ENCODE measurements at places on chromosomes 7 and 10. TPM values are rescaled to one million over a fixed set of nuclear protein-coding genes. Genes with fewer than 3 reads are reported as not detected.

Gene SVOPL
- not detected for total RNA-seq

Gene PRSS58
- not detected for total RNA-seq

Gene TRIM73
- 0.51 TPM for total RNA-seq

Gene CRTAC1
- total RNA-seq: not detected

Gene BMI1
- total RNA-seq: 41.6 TPM

Gene TAS2R41
- total RNA-seq: not detected

Gene ELN
- 2.1 TPM for total RNA-seq

Gene TMEM176A
- total RNA-seq: 61.1 TPM

Gene MSMB
- total RNA-seq: not detected

Gene NOS3
- 0.50 TPM for total RNA-seq

Gene LIPM
- not detected for total RNA-seq

Gene CRYGN
- 0.50 TPM for total RNA-seq

Gene VPS26A
- total RNA-seq: 44.1 TPM

Gene TRIM8
- total RNA-seq: 80.9 TPM

Gene STEAP1B
- 10.3 TPM for total RNA-seq

Gene TYSND1
- 15.5 TPM for total RNA-seq

Gene GDF2
- total RNA-seq: not detected

Gene CALHM2
- 35.8 TPM for total RNA-seq

Gene NUTM2A
- total RNA-seq: 0.51 TPM

Gene SORCS1
- total RNA-seq: under 0.01 TPM

Gene RASA4B
- total RNA-seq: 1.5 TPM

Gene TFEC
- under 0.01 TPM for total RNA-seq

Gene TMEM184A
- under 0.01 TPM for total RNA-seq

Gene SPDYE16
- total RNA-seq: 0.17 TPM

Gene KCNIP2
- total RNA-seq: 0.77 TPM

Gene SLC13A1
- total RNA-seq: not detected

Gene ATG9B
- under 0.01 TPM for total RNA-seq

Gene MTURN
- 16.9 TPM for total RNA-seq

Gene ADAM22
- total RNA-seq: 0.51 TPM

Gene SSMEM1
- not detected for total RNA-seq

Gene RARRES2
- 174 TPM for total RNA-seq

Gene MBL2
- total RNA-seq: not detected

Gene NPSR1
- total RNA-seq: not detected

Gene LRRC4
- total RNA-seq: 0.33 TPM

Gene AKR1C8
- not detected for total RNA-seq

Gene CALCR
- total RNA-seq: not detected

Gene RHOBTB1
- 19.8 TPM for total RNA-seq

Gene CDK1
- total RNA-seq: 13.9 TPM

Gene TUBB8
- not detected for total RNA-seq

Gene AKR1B15
- total RNA-seq: not detected

Gene TMEM243
- 25.6 TPM for total RNA-seq

All from fibroblast of lung (primary cell).